Gastrocnemius medialis (tissue), 4 donors: ENCODE measurements at places on chromosomes 1 and 21. TPM values are rescaled to one million over a fixed set of nuclear protein-coding genes. Genes with fewer than 3 reads are reported as not detected.

- H3K4me1 ChIP-seq, result no peaks in the 10 kb centered on the region
- no peak within 1 kb of the TSS for H3K4me3 ChIP-seq
- no peak within 1 kb of the TSS for H3K27ac ChIP-seq
- H3K36me3 ChIP-seq, result no peaks in the 10 kb centered on the region
- no peak for DNase-seq
Observed at GRCh38 chr1:115029526-115029925, at the start of gene TSHB. TSS of gene TSHB (plus strand) at chr1:115029826. CDS start at chr1:115033363, 3,537 bp downstream.

DNA sequence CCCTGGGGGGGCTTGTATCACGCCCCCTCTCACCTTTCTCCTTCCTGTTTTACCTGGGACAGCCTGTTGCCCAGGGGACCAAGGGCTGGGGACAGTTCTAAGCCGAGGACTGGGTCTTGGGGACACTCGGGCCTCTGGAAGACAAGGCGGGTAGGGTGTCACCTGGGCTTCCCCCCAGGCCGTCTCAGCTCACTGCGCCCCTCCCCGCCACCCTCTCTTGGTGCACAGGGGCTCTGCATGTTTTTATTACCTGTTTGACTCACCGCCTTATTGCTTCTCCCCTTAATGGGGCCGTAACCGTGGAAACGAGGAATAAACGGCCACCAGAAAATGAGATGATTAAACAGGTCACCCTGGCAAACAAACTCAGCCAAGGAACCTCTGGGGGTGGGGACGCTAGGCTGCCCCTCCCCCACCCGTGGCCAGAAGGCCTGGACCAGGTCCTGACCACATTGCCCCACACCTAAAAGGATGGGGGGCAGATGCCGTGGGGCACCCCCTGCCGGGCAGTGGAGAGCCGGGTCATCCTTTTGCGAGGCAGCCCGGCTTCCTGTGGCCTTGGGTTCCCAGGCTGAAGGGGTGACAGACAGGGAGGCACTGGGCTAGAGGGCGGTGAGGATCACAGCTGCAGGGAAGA, 109.9 kb downstream of the CASZ1 start:
- H3K27me3 ChIP-seq, result no peaks in the 10 kb centered on the region
- H3K4me1 ChIP-seq, result peaks cover 98% of the 10 kb centered on the region
- DNase-seq, result no peak

- H3K4me3 ChIP-seq, result no peak overlapping the region
- no peak overlapping the region for H3K27ac ChIP-seq
- H3K4me1 ChIP-seq, result peaks cover 11% of the 10 kb centered on the region
- no peak for DNase-seq
- no peaks in the 10 kb centered on the region for H3K36me3 ChIP-seq
Observed at GRCh38 chr1:232590744-232591082, 39.2 kb downstream of the SIPA1L2 start.

GRCh38 chr1:32886004-32886827, at the start of gene HPCA:
TSS of gene HPCA (plus strand) at chr1:32886491. CDS start at chr1:32888899, 2,408 bp downstream.
- peaks cover 29% of the 10 kb centered on the region for H3K27me3 ChIP-seq
- H3K4me3 ChIP-seq, result no peak within 1 kb of the TSS
- DNase-seq, result no peak
- H3K27ac ChIP-seq, result no peak within 1 kb of the TSS
- no peaks in the 10 kb centered on the region for H3K36me3 ChIP-seq

DNA sequence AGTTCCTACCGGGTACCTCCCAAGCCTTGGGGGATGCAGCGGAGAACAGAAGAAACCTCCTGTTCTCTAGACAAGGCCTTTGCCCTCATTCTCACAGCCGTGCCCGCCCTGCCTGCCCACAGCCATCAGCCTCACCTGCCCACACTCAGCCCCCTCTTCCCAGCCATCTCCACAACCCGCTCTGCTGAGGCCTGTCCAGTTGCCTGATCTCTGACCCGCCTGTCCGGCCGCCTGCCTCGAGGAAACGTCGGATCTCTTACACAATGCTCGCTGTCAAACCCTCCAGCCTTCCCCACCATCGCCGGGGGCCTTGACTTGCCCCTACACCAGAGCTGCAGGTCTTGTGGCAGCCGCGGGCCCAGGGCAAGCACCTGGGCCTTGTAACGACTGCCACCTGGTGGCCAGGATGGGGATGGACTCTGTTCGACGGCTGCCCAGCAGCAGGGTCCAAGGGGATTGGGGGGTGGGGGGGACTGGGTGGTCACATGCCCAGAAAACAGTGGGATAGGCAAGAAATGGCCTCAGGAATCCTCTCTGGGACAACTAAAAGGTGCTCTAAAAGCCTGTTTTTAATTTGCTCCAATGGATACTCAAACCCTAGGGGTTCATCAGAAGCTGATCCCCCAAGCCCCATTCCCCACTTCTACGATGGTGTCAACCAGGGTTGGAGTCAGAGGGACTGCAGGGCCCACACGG, 31.0 kb downstream of the SLC45A1 start:
- no peaks in the 10 kb centered on the region for H3K36me3 ChIP-seq
- peak overlapping the region; percentile 35 for H3K27ac ChIP-seq
- H3K4me1 ChIP-seq, result peaks cover 22% of the 10 kb centered on the region
- H3K4me3 ChIP-seq, result no peak overlapping the region
- peak; percentile 61 for DNase-seq

GRCh38 chr21:37886726-37887299, 29.4 kb downstream of the KCNJ6 start:
- no peak overlapping the region for H3K4me3 ChIP-seq
- H3K4me1 ChIP-seq, result no peaks in the 10 kb centered on the region
- H3K27ac ChIP-seq, result no peak overlapping the region
- no peak for DNase-seq

GRCh38 chr1:19585507-19585906, 58.6 kb upstream of the NBL1 start:
- no peaks in the 10 kb centered on the region for H3K27me3 ChIP-seq
- no peak for DNase-seq
- no peaks in the 10 kb centered on the region for H3K36me3 ChIP-seq
- H3K4me3 ChIP-seq, result no peak overlapping the region

- H3K4me1 ChIP-seq, result no peaks in the 10 kb centered on the region
- H3K4me3 ChIP-seq, result no peak overlapping the region
- no peak for DNase-seq
- H3K27me3 ChIP-seq, result no peaks in the 10 kb centered on the region
- H3K27ac ChIP-seq, result no peak overlapping the region
Observed at GRCh38 chr1:87111659-87112371, 197.4 kb downstream of the HS2ST1 start.

DNA sequence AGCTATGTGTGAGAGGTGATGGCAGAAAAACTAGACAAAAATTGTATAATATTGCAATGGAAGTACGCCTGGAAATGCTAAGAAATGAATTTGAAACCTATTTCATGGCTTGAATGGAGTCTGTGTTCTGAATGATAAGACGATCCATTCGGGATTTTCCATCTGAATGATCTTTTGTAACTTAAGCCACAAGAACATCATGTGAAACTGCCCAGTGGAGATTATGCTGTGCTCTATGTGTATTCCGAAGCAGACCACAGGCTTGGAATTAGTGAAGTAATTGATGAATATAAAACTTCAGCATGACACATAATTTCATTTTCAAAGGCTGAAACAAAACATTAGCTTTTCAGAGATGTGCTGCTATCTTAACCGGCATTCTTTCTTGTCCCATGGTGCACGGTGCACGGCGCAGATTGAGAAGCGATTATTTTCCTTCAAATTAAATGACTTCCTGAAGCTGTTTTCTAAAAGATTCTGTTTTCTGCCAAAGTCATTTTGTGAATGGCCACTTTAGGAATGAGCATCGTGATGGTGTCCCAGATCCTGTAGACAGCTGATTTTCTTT, 652.9 kb downstream of the PLA2G4A start:
- no peak overlapping the region for H3K27ac ChIP-seq
- no peaks in the 10 kb centered on the region for H3K36me3 ChIP-seq
- no peak overlapping the region for H3K4me3 ChIP-seq
- no peak for DNase-seq

DNA sequence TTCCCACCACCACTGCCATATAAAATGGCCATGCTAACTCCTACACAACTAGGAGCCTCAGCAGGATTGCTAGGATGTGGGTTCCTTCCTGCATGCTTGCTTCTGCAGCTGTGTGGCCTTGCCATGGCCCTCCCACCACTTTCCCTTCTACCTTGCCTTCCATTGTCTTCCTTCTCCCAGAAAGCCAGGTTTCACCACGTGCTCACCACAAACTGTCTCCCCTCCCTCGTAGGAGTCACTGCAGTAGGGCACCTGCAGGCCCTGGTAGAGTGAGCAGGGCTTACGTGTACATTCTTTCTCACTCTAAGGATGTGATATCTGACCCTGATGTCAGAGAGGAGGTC, 3.7 kb downstream of the C1orf226 start:
- no peak for DNase-seq
- H3K4me1 ChIP-seq, result no peaks in the 10 kb centered on the region
- no peaks in the 10 kb centered on the region for H3K36me3 ChIP-seq
- H3K27me3 ChIP-seq, result no peaks in the 10 kb centered on the region
- H3K27ac ChIP-seq, result no peak overlapping the region

- H3K27ac ChIP-seq, result no peak overlapping the region
- no peaks in the 10 kb centered on the region for H3K4me1 ChIP-seq
- H3K36me3 ChIP-seq, result no peaks in the 10 kb centered on the region
- no peak overlapping the region for H3K4me3 ChIP-seq
- DNase-seq, result no peak
- H3K27me3 ChIP-seq, result no peaks in the 10 kb centered on the region
Observed at GRCh38 chr1:24489674-24490073, 13.0 kb upstream of the RCAN3 start.

DNA sequence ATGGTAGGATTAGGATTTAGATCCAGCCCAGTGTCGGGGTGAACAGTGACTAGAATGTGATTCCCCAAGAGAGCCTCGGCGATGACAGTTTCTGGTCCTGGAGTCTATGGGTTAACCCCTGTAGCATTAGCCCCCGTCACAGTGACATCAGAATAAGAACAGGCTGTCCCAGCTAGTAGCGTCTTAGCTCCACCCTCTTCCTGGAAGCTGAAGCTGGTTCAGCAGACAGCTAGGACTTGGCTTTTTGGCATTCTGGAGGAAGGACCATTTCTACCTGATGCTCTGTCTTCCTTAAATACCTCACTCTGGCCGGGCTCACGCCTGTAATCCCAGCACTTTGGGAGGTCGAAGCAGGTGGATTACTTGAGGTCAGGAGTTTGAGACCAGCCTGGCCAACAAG, 5.0 kb downstream of the NDUFS2 start:
- H3K27me3 ChIP-seq, result no peaks in the 10 kb centered on the region
- peak overlapping the region; percentile 77 for H3K27ac ChIP-seq
- peaks cover 53% of the 10 kb centered on the region for H3K4me1 ChIP-seq
- peak; percentile 44 for DNase-seq
- no peak overlapping the region for H3K4me3 ChIP-seq

DNA sequence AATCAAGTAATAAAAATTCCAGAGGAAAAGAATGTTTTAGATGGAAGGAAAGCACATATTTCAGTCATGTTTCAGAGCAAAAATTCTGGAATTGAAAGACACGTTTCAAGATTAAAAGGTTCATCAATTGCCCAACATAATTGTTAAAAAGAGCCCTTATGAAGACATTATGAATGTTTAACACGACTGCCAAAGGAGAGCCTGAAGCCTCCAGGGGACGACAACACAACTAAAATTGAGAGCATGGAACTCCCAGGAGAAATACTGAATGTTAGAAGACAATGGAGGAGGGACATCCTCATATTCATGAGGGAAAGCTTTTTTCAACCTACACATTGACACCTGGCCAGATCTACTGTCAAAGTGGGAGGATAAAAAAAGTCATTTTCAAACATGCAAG, 16.0 kb downstream of the OR2T11 start:
- H3K4me3 ChIP-seq, result no peak overlapping the region
- H3K4me1 ChIP-seq, result no peaks in the 10 kb centered on the region
- no peak overlapping the region for H3K27ac ChIP-seq
- no peaks in the 10 kb centered on the region for H3K36me3 ChIP-seq

- DNase-seq, result no peak
- no peaks in the 10 kb centered on the region for H3K27me3 ChIP-seq
- no peak overlapping the region for H3K4me3 ChIP-seq
- no peaks in the 10 kb centered on the region for H3K36me3 ChIP-seq
Observed at GRCh38 chr1:65255656-65256050, 53.7 kb upstream of the DNAJC6 start.

- H3K4me3 ChIP-seq, result no peak overlapping the region
- no peaks in the 10 kb centered on the region for H3K36me3 ChIP-seq
- DNase-seq, result no peak
- H3K27me3 ChIP-seq, result no peaks in the 10 kb centered on the region
Observed at GRCh38 chr1:206606867-206607266, 5.4 kb downstream of the EIF2D start.

GRCh38 chr1:15507278-15507677, 16.7 kb downstream of the CASP9 start:
- no peak overlapping the region for H3K4me3 ChIP-seq
- no peaks in the 10 kb centered on the region for H3K4me1 ChIP-seq
- DNase-seq, result no peak
- H3K36me3 ChIP-seq, result no peaks in the 10 kb centered on the region
- no peak overlapping the region for H3K27ac ChIP-seq

The EFNA3 gene
- total RNA-seq, result 1.8 TPM

The RGSL1 gene
- total RNA-seq, result not detected

The TMPRSS15 gene
- total RNA-seq, result not detected

The TDRD5 gene
- not detected for total RNA-seq

The IFI16 gene
- total RNA-seq, result 13.5 TPM

The AADACL4 gene
- not detected for total RNA-seq

The TMEM240 gene
- total RNA-seq, result 1.9 TPM

The UMODL1 gene
- not detected for total RNA-seq

The LENEP gene
- not detected for total RNA-seq

The MFAP2 gene
- total RNA-seq, result 0.36 TPM

The SIK1 gene
- total RNA-seq, result 1.6 TPM

The SLC37A1 gene
- 15.6 TPM for total RNA-seq

The FAM163A gene
- not detected for total RNA-seq

The C1orf167 gene
- 1.4 TPM for total RNA-seq

The OR14K1 gene
- total RNA-seq, result not detected

The RPE65 gene
- not detected for total RNA-seq
